Activated CD8-positive, alpha-beta T cell treated with anti-CD3 and anti-CD28 coated beads for 36 hours (primary cell): ENCODE measurements at places on chromosomes 13 and 19. TPM values are rescaled to one million over a fixed set of nuclear protein-coding genes. Genes with fewer than 3 reads are reported as not detected.

- DNase-seq, result no peak
Measured at GRCh38 chr19:43751466-43752220, 3.1 kb downstream of the SMG9 start.

SRRM5 gene
- 0.41 TPM for total RNA-seq

GRCh38 chr13:96988441-96988840 is 5.8 kb downstream of the OXGR1 start:
- DNase-seq, result no peak

- DNase-seq, result no peak
Measured at GRCh38 chr19:3310280-3310679, 56.1 kb upstream of the NFIC start.

RANBP3 gene
- 87.5 TPM for total RNA-seq
